NCI-H748 treated with DMSO at 0.1 percent for 48 hours (cell line): ENCODE measurements at places on chromosomes 1 and 21.

GRCh38 chr1:54207287-54207686 is 7.3 kb downstream of the MRPL37 start:
- DNase-seq = no peak

DNA sequence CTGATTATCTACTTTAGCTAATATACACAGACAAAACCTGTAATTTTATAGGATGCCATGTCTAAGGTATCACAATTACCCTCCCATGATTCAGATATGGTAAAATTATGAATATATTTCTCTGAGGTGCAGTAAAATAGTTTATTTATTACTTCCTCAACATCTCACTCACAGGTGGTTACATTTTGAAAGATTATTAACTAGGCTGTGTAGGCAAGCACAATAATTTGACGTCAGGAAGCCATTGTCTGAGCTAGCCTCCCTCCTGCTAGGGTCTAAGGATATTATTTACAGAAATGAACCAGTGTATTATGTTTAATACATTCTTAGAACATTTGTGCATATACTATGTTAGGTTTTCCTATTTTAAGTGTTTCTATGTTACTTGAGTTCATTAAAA is 69.9 kb upstream of the ADGRL2 start:
- no peak for DNase-seq

- DNase-seq = no peak
Observed at GRCh38 chr1:87226341-87226760, 102.3 kb upstream of the LMO4 start.

- DNase-seq = no peak
Observed at GRCh38 chr1:239126884-239127283, 259.5 kb upstream of the CHRM3 start.

GRCh38 chr1:182246783-182247182 is 144.8 kb downstream of the GLUL start:
- DNase-seq = no peak
